ENCODE measurements at places on chromosomes 2 and 18.

- DNase-seq = no peak
Measured at GRCh38 chr18:5389356-5389755, 93.8 kb upstream of the ZBTB14 start.

- no peak for DNase-seq
Measured at GRCh38 chr2:191218292-191218898, 26.8 kb upstream of the MYO1B start.

DNA sequence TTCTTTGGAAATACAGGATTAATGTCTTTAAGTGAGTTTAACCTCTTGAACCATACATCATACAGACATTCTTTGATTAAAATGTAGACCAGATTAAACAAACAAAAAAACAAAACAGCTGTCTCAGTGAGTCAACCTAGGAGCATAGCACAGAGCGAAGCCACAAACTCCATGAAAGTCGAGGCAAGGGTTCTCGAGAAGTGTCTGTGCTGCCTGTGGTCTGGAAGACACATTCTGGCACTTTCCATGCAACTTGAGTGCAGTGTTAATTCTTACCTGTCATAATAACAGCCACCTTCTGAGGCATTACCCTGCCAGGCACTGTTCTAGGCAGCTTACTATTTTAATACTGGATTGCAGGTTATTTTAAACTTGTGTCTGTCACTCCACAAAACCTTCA, 435.5 kb upstream of the MMADHC start:
- no peak for DNase-seq

DNA sequence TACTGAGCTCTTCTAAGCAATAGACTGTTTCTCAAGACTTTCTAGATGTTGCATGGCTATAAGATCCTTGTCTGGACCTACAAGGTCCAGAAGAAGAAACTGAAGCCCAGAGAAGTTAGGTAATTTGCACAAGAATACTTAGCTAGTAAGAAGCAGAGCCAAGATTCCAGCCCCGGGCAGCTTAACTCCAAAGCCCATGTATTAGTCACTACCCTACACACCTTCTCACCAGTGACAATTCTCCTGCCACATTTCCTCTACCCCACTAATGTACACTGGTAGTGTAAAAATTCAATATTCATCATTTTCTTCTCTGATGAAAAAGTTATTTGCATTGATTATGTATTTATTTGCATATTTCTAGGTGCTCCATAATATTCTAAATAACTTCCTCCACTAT, 95.5 kb upstream of the CREB1 start:
- no peak for DNase-seq

GRCh38 chr2:163669506-163669905, 66.3 kb downstream of the FIGN start:
- DNase-seq = no peak

- DNase-seq = no peak
Measured at GRCh38 chr2:54504866-54505265, 48.7 kb downstream of the SPTBN1 start.

DNA sequence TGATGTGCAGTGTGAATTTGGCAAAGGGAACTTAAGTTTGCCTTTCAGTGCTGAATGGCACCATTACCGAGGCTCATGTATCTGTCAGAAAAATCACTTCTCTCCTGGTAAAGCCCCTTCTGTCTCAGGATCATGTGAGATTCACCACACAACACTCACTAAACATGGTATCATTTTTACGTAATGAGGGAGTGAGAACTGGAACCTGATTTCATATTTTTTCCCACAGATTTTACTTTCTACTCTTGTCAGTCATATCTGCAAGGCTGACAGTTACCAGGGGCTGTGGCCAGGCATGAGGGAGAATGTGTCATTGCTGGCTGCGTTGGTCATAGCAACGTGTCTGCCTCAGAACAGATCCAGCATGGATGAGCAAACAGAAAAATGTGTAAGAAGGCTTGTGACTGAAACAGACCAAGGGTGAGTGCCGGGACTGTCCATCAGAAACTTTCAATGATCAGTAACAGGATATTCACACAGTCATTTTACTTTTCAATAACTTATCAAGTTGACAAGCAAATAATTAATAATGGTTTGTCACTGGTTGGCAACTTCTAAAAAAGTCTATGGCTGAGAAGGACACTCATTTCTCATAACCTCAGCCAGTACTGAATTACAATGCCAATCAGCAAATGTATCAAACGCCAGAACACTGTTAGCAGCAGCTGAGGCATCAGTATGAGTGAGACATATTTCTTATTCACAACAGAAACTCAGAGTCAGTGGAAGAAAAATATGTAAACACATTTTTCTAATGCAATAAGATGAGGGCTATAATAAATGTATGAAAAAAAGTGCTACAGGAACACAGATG, 100.5 kb downstream of the CDC42EP3 start:
- DNase-seq = no peak
